Airway epithelial cell (primary cell): ENCODE measurements at places on chromosomes 5 and 9. TPM values are rescaled to one million over a fixed set of nuclear protein-coding genes. Genes with fewer than 3 reads are reported as not detected.

GABRA1 gene
- not detected in 2 replicates for total RNA-seq

CORO2A gene
- 19.0 and 28.4 TPM in 2 replicates for total RNA-seq

FYB1 gene
- total RNA-seq: 0.99 and 3.6 TPM in 2 replicates

PNPLA7 gene
- total RNA-seq: 0.09 and 0.28 TPM in 2 replicates

DMRT2 gene
- 2.6 and 4.0 TPM in 2 replicates for total RNA-seq

SYK gene
- 27.2 and 31.0 TPM in 2 replicates for total RNA-seq

PHYHD1 gene
- total RNA-seq: 6.3 and 9.1 TPM in 2 replicates

EQTN gene
- 0.78 TPM in 1 of 2 replicates, not detected in the other for total RNA-seq

PIP5KL1 gene
- total RNA-seq: 6.6 and 16.0 TPM in 2 replicates

PRLR gene
- 0.05 TPM in 1 of 2 replicates, not detected in the other for total RNA-seq

NUTM2F gene
- total RNA-seq: not detected in 2 replicates

BARX1 gene
- total RNA-seq: not detected in 2 replicates

PFN3 gene
- total RNA-seq: not detected in 2 replicates

IL13 gene
- total RNA-seq: not detected in 2 replicates

PKN3 gene
- total RNA-seq: 5.8 and 6.3 TPM in 2 replicates

PDLIM4 gene
- total RNA-seq: 61.7 and 92.3 TPM in 2 replicates

GGTA1 gene
- total RNA-seq: 0.14 TPM in 1 of 2 replicates, not detected in the other

PTGER4 gene
- total RNA-seq: 10.8 and 16.2 TPM in 2 replicates

ARHGAP26 gene
- 1.5 and 3.5 TPM in 2 replicates for total RNA-seq

SPEF2 gene
- total RNA-seq: 0.23 and 2.5 TPM in 2 replicates

SPINK9 gene
- total RNA-seq: not detected in 2 replicates

FAM81B gene
- total RNA-seq: not detected in 2 replicates

GPR150 gene
- total RNA-seq: 0.65 TPM in 1 of 2 replicates, not detected in the other

GLDC gene
- 1.4 and 1.7 TPM in 2 replicates for total RNA-seq

RGS14 gene
- total RNA-seq: 23.4 and 31.0 TPM in 2 replicates

CARTPT gene
- total RNA-seq: not detected in 2 replicates

MEIKIN gene
- total RNA-seq: not detected in 2 replicates

TAF1L gene
- total RNA-seq: not detected in 2 replicates

CCDC152 gene
- total RNA-seq: 0.56 and 0.63 TPM in 2 replicates

GTF2H2C gene
- 15.0 and 16.4 TPM in 2 replicates for total RNA-seq

RABEPK gene
- 21.3 and 23.1 TPM in 2 replicates for total RNA-seq

AK8 gene
- 0.28 and 0.85 TPM in 2 replicates for total RNA-seq
